ENCODE measurements at places on chromosomes 5 and 9.
A peak's percentile ranks its signal among the peaks of the same experiment; 100 is the strongest.

- DNase-seq: no peak
Observed at GRCh38 chr5:54438620-54439389, 16.7 kb upstream of the HSPB3 start.

GRCh38 chr9:71223953-71224538 lies 102.6 kb upstream of the TRPM3 start:
- DNase-seq: no peak

DNA sequence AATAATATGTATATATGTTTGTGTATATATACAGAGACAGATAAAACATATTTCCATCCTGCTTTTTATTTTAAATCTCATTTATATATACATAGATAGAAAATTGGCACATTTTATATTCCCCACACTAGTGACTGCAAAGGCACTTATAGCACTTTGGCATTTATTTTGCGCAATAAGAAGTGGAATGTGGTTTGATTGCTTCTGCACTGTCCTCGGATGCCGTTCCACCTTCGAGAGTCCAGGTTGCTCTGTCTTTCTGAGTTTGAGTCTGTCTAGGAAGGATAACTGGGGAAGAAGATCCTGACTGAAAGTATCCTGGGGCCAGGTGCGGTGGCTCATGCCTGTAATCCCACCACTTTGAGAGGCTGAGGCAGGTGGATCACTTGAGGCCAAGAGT lies 66.5 kb upstream of the ENTREP1 start:
- no peak for DNase-seq

DNA sequence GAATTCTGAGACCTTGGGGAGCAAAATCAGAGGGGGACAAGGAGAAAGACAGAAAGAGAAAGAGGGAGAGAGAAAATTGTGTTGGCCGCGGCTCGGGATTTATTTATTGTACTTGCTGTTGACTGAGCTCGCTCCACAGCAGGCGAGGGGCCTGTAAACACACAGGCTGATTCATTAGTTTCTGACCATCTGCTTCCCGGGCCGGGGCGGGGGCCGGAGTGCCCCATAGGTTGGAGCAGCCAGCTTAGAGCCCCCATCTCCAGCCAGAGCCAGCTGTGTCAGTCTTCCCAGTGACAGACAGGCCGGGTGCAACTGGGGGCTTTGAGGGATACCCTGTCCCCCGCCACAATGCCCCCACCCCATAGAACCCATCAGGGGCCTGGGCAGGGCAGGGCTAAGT lies 30.9 kb downstream of the NTNG2 start:
- peak; percentile 23 for DNase-seq

GRCh38 chr5:171409164-171410136 lies 10.0 kb upstream of the FGF18 start:
- DNase-seq: no peak

DNA sequence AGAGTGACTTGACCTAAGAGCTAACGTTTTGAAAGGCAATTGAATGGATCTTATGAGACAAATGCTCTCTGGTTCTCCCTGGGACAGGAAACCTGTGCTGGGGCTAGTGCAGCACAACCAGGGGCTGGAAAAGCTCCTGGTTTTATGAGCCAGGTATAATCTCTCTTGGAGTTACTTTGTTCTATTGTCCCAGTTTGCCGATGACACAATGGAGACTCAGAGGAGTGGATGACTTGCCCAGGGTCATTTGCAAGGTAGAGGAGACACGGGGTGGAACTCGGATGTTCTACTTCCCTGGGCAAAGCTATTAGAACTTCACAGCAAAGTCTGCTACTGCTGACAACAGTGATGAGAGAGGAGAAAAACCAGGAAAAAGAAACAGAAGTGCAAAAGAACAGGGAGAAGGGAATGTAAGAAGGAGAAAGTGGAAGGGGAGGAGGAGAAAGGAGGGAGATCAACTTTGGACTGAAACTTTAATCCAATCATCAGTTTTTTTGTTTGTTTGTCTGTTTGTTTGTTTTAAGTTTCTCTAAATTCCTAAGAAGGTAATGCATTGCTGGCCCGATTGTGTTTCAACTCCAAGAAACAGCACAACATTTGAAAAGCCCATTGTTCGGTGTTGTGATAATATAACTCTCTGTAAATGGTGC lies 7.4 kb upstream of the GSN start:
- no peak for DNase-seq

GRCh38 chr5:90477073-90477472 lies 2.4 kb downstream of the POLR3G start:
- DNase-seq: peak; percentile 41

DNA sequence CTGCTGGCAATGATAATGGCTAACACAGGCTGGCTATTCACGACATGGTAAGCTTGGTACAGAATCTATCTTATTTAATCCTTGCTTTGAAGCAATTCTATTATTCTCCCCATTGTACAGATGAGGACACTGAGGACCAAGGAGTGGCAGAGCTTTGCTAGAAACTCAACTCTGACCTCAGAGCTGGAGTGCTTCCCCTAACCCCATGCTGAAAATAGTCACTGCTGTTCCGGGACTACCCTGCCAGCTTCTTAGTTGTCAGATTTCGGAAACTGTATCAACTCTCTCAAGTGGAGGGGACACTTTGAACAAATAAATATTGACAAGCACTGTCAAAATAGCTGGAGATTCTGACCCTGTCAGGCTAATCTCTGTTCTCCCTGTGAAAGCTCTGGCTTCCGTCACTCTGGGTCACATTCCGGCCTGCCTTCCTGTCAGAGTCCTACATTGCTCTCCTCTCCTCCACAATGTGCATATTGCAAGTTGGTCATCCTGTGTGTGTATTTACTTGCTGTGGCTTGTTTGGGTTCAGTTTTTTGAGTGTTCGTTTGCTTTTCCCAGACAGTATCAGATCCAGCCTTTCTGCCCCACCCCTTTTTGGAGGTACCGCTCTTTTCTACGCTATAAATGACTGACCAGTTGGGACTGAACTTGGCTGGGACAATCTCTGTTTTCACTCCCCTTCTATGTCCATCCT lies 134.3 kb upstream of the MAP1B start:
- no peak for DNase-seq

DNA sequence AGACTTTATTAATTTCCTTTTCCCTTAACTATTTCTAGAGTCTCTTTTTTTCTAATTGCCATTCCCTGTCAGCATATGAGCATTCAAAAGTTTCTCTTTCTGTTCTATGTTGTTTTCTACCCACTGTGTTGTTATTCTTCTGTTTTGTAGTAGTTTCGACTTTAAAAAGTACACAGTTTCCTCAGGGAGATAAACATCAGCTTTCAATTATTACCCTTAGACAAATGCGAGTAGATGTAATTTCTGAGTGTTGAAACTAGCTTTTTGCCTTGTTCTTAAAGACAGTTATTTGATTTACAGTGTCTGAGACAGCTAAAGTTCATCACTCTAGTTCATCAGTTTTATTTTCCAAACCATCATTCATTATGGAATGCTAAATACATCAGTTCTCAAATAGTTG lies 19.5 kb downstream of the MTREX start:
- DNase-seq: no peak

DNA sequence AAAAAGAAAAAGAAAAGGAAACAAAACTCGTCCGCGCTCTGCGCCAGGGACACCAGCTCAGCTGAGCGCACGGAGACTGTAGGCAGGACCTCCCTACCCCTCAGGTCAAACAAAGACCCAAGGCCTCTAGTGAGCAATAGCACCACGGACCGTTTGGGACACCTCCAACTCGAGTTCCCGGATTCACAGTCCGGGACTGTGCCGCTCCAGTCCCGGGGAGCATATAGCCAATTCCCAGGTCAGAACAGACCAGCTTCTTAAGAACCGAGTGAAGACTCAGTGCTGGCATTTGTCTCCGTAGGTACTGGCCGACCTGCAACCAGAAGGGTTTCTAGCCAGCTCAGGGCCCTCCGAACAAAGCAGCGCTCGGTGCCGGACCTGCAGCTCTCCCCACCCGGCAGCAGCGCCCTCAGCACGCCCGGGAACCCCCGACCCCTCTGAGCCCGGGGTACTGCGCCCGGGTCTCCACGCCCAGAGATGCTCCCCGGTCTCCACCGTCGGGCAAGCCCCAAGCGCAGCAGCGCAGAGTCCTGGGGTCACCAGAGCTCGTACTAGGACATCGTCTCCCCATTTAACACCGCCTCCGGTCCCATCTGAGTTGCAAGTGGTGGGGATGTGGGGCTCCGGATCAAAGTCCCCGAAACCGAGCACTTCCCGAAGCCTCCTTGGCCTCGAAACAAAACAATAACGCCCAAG lies 591 bp downstream of the ABCA1 start:
- peak; percentile 49 for DNase-seq

DNA sequence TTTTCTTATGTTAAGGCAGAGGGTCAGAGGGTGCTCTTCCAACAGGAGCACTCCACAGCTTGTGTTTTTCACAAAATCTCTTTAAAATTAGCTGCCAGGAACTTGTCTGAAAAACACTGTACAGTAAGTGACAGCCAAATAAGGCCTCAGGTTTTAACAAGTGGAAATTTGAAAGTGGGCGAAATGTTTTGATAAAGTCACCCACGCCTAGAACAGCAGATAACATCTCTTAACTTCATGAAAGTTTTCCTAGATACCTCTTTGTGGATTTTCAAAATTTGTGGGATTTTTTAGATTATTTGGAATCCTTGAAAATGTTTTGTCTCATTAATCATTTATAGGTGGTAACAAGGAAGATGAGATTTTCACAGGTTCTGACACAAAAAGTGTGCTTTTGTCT lies 121.3 kb downstream of the PDE4D start:
- no peak for DNase-seq

DNA sequence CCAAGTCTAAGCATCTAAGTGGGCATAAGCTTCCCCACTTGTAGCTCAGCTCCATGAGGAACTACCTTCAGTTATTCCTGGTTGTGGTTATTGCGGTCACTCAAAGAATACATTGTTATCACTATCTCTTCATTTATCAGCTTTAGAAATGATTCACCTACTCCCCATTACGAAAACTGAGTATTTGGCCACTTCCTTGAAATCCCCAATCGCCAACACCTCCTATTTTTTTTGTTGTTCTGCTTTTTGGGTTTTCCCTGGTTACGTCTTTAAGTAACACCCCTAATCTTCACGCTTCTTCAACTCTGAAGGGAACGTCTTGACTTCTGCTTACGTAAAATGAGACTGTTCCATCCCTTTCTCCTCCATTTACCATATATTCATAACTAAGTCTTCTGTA lies 20.7 kb downstream of the MAPK9 start:
- DNase-seq: no peak

DNA sequence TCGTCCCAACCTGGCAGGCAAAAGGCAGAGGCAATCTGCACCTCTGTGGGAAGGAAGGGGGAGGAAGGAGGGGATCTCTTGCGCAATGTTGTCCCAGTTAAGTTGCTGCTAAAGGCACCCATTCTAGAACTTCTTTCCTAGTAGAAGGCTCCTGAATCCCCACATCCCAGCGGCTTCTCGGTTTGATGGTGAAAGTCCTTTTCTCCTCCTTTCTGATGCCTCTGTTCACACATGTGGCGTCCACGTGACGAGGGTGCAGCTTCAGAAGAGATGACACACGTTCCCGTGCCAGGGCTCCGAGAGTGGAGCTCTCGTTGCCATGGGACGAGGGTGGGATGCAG lies 96.9 kb upstream of the FCN2 start:
- no peak for DNase-seq

DNA sequence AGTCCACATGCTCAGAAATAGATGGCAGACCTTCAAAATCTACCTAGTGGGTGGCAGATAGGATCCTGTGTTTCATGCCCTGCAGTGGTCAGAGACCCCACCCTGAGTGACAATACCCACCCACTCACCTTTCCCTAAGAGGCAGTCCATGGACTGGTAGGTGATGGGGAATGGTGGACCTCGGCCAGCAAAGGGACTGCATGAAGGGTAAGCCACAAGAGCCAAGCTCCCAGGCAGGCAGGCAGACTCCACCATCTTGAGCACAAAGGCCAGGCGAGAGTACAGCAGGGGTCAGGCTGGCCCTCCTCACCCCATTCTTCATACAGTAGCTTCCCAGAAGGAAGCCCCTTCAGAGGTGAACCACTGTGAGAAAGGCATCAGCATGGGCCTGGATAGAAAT lies 78.4 kb downstream of the SYK start:
- no peak for DNase-seq

DNA sequence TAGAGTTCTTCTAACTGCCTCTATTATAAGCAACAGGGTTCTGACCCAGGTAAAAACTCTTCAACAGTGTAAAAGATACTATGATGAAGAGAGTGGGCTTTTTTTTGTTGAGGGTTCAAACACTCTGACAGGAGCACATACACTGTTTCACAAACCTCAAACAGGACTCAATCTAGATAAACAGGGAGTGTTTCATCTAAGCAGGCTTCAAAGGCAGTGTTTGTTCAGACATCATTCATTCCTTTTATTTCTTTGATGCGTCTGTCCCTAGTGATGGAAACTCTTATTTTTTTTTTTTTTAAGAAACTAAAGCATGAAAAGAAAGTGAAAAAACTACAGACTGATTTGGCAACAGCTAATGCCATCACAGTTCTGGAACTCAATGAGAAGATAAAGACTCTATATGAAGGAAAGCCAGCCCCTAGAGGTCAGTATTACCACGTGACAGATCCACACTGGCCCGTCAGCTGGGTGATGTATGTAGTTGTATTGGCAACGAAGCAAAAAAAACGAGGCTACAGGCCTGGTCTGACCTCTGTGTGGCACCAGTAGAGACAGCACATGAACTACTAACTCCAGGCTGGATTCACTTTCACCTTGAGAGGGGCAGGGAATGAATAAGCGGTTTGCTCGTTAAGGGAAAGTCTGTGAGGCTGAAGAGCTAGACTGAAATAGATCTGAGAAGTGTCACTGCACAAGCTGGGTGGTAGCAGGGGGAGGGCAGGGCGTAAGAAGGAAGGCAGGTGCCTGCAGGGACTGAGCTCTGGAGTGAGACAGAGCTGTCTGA lies 172.2 kb downstream of the CCDC192 start:
- DNase-seq: peak; percentile 70

DNA sequence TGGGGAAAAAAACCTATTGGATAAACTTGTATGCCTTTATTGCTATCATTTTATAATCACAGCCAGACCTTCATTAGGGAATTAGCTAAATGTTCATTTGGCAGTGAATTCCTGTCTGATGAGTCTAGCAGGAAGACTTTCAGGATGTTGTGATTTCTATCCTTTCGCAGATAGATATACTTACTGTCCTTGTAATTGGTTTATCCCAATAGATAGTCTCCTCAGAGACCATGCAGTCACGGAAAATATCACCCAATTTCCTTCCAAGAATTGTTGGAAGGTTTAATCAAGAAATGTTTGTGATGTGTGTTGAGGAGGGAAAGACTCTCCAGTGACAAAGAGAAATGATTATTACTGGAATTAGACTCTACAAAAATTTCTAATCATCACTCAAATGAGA lies 1937.9 kb upstream of the WWC1 start:
- no peak for DNase-seq
